Right lobe of liver (tissue), 6 donors: ENCODE measurements at places on chromosomes 2 and 18.

- H3K4me3 ChIP-seq: no peak overlapping the region
- no peak overlapping the region for H3K27ac ChIP-seq
- H3K27me3 ChIP-seq: no peaks in the 10 kb centered on the region
- H3K4me1 ChIP-seq: no peaks in the 10 kb centered on the region
- DNase-seq: no peak
Observed at GRCh38 chr2:23547725-23548124, 162.7 kb downstream of the KLHL29 start.

GRCh38 chr2:129902731-129903585 lies 76.5 kb upstream of the RAB6C start:
- H3K27ac ChIP-seq: no peak overlapping the region
- H3K4me1 ChIP-seq: no peaks in the 10 kb centered on the region
- DNase-seq: no peak
- no peak overlapping the region for H3K4me3 ChIP-seq
- no peaks in the 10 kb centered on the region for H3K36me3 ChIP-seq

DNA sequence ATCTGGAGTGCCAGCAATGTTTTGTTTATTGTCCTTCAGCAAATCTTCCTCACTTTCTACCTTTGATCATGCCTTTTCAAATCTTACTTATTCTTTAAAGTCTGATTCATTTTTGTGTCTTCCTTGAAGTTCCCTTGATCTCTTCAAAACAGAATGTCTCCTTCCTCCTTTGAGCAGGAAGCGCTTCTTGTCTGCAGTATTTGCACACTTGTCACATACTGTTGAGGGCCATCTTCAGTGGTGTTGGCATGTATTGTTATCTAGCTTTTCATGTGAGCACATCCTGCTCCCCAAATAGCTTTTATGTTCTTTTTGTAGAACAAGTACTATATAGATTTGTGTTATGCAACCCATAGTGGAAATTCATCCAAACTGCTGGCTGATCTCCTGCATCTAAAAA lies 5.9 kb upstream of the CERS6 start:
- H3K4me1 ChIP-seq: no peaks in the 10 kb centered on the region
- no peaks in the 10 kb centered on the region for H3K36me3 ChIP-seq
- H3K27me3 ChIP-seq: no peaks in the 10 kb centered on the region
- DNase-seq: no peak
- H3K4me3 ChIP-seq: no peak overlapping the region

GRCh38 chr2:120222186-120223033 lies 790 bp downstream of the TMEM185B start:
- DNase-seq: no peak
- no peaks in the 10 kb centered on the region for H3K27me3 ChIP-seq
- H3K4me1 ChIP-seq: peaks cover 4% of the 10 kb centered on the region
- H3K4me3 ChIP-seq: peak overlapping the region; percentile 67
- peak overlapping the region; percentile 92 for H3K27ac ChIP-seq

- no peaks in the 10 kb centered on the region for H3K36me3 ChIP-seq
- H3K4me3 ChIP-seq: no peak overlapping the region
- H3K27me3 ChIP-seq: no peaks in the 10 kb centered on the region
- no peaks in the 10 kb centered on the region for H3K4me1 ChIP-seq
- H3K27ac ChIP-seq: no peak overlapping the region
- no peak for DNase-seq
Observed at GRCh38 chr2:128358941-128359731, 40.5 kb upstream of the HS6ST1 start.

GRCh38 chr2:46615555-46615954 lies 136.2 kb downstream of the TMEM247 start:
- H3K4me1 ChIP-seq: no peaks in the 10 kb centered on the region
- H3K36me3 ChIP-seq: no peaks in the 10 kb centered on the region
- no peak for DNase-seq
- no peak overlapping the region for H3K27ac ChIP-seq
- H3K27me3 ChIP-seq: no peaks in the 10 kb centered on the region

DNA sequence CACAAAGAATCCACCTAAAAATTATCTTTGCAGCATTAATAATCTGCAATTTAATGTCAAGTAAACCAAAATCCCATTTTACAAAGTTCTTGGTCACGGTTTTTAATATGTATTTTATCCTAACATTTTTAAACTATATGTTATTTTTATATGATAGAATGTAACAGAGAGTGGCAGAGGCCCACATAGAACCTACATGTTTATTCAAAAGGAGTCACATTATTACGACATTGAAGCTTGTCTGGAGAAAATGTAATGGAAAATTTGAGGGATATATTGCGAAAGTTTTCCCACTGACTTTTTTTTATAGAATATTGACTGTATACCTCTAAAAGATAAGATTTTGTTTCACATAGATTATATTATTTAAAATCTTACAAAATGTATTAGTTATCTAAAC lies 89.7 kb upstream of the COL3A1 start:
- DNase-seq: no peak
- no peaks in the 10 kb centered on the region for H3K36me3 ChIP-seq
- H3K4me1 ChIP-seq: no peaks in the 10 kb centered on the region
- no peak overlapping the region for H3K4me3 ChIP-seq
- H3K27me3 ChIP-seq: no peaks in the 10 kb centered on the region

- no peaks in the 10 kb centered on the region for H3K4me1 ChIP-seq
- H3K36me3 ChIP-seq: no peaks in the 10 kb centered on the region
- no peak overlapping the region for H3K27ac ChIP-seq
- H3K27me3 ChIP-seq: no peaks in the 10 kb centered on the region
- no peak overlapping the region for H3K4me3 ChIP-seq
Observed at GRCh38 chr2:142842369-142842768, 35.1 kb upstream of the KYNU start.

DNA sequence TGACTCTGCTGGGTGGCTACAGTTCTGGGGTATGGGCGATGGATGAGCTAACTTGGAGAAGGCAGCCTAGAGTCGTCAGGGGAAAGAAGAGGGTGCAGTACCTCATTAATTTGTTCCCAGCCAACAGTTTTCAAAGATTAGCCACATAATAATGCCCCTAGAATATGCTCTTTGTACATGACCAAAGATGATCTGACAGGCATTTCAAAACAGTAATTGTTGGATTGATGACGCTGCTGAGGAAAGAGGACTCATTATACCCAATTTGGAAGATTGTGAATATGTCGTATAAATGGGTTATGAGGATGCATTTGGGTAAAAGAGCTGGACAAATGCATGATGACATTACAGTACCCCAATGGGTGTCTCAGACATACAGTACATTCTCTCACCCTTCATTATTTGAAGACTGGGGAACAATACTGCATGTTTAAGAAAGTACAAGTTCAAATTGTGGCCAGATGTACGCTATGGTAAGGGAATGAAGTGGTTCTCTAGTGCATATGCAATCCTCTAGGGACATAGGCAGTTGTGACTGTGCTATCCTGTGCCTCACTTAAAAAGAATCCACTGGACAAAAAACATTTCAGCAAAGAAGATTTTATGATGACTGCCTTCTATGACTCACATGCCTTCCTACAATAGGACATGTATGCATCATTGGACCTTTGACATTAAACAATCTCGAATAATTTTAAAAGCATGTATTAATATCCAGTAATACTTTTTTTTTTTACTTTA lies 233.2 kb downstream of the CNTNAP5 start:
- DNase-seq: no peak
- H3K36me3 ChIP-seq: no peaks in the 10 kb centered on the region
- no peaks in the 10 kb centered on the region for H3K27me3 ChIP-seq
- no peak overlapping the region for H3K4me3 ChIP-seq
- H3K4me1 ChIP-seq: no peaks in the 10 kb centered on the region
- H3K27ac ChIP-seq: no peak overlapping the region

DNA sequence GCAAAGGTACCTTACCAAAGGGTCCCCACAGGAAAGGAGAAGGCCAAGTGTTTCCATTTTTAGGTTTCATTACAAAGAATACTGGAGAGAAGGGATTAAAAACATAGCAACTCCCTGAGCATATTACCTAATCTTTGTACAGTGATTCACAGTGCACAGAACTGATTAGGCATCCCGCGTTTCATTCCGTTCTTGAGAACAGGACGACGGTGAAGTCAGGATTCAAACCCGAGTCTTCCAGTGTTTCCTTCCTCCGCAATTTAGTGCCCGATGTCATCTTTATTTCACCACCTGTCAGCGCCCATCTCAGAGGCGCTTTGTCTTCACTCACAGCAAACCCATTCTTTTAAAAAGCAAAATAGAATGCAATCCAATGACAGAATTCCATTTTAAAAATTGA lies 488.5 kb downstream of the EIPR1 start:
- H3K4me1 ChIP-seq: no peaks in the 10 kb centered on the region
- H3K36me3 ChIP-seq: no peaks in the 10 kb centered on the region
- H3K27ac ChIP-seq: no peak overlapping the region
- DNase-seq: no peak
- no peak overlapping the region for H3K4me3 ChIP-seq
- no peaks in the 10 kb centered on the region for H3K27me3 ChIP-seq

DNA sequence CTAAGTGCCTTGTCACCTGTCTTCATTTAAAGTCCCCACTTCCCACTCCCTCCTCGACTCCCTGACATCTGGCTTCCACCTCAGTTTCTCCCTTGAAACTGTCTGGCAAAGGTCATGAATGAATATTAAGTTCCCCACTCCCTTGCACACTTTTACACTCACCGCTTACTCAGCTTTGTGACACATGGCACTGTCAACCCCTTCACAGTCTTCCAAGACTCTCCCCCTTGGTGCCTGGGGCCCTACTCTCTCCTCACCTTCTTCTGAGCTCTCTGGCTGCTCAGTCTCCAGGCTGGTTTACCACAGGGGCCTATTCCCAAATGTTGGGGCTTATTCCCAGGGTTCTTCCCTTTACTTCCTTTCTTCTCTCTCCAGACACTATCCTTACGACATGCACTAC lies 17.9 kb upstream of the PTPN4 start:
- peaks cover 15% of the 10 kb centered on the region for H3K4me1 ChIP-seq
- H3K36me3 ChIP-seq: no peaks in the 10 kb centered on the region
- no peaks in the 10 kb centered on the region for H3K27me3 ChIP-seq
- H3K4me3 ChIP-seq: no peak overlapping the region
- DNase-seq: no peak

GRCh38 chr2:196365145-196365544 lies 193.8 kb upstream of the STK17B start:
- H3K4me1 ChIP-seq: no peaks in the 10 kb centered on the region
- H3K4me3 ChIP-seq: no peak overlapping the region
- H3K36me3 ChIP-seq: no peaks in the 10 kb centered on the region
- no peak for DNase-seq

DNA sequence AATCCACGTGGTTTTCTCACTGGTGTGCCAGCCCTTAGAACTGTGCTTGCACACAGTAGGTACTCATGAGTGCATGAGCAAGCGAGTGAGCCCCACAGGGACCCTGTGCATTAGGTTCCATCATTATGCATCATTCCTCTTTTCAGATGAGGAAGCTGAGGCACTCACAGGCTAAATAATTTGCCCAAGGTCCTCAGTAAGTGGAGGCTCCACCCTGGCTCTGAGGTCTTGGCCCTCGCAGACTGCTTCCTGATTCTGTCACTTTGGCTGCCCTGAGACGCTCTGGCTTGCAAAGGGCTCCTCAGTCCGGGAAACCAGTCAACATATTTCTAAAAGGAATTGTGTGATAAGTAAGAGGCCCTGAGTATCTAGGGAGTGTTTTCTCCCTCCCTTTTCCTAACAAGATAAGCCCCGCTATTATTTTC lies 71.7 kb downstream of the IL1R2 start:
- no peak overlapping the region for H3K4me3 ChIP-seq
- H3K36me3 ChIP-seq: no peaks in the 10 kb centered on the region
- DNase-seq: peak; percentile 56
- H3K4me1 ChIP-seq: no peaks in the 10 kb centered on the region
- peak overlapping the region; percentile 94 for H3K27ac ChIP-seq

DNA sequence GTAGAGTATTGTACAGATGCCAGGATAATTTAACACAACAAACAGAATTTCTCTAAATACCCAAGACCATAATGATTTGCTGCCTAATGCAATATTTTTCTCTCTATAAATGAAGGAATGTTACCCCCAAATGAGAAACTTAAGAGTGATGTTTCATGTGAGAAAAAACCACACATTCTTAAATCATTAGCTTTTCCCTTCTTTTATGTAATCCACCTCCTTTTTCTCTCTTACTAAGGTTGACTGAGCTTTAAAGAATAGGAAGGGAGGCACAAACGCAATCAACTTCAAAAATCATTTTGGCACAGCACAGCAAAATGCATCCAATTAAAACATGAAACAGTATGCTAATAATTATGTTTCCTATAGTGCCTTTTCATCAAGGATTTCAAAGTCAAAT lies 698.1 kb upstream of the CDH2 start:
- no peaks in the 10 kb centered on the region for H3K36me3 ChIP-seq
- no peaks in the 10 kb centered on the region for H3K27me3 ChIP-seq
- no peak for DNase-seq
- H3K4me1 ChIP-seq: no peaks in the 10 kb centered on the region
- no peak overlapping the region for H3K4me3 ChIP-seq

DNA sequence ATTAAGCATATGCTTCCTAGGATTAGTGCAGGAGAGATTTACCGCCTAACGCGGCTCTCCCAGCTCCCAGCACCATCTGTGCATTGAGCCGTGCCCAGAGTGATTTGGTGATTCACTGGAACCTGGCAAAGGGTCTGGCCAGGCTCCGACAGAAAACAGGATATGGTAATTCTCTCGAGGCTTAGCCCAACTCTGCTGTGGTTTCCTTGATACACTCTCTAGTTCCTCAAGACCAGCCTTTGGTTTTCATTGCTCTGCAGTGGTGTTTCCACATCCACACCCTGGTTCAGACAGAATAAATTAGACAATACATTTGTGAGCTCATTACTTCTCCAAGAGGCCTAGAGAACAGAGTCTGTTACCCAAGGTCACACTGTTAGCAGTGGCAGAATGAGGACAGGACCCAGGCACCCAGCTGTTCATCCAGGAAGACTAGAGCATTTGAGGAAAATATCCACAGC lies 23.0 kb upstream of the SMAD2 start:
- no peak for DNase-seq
- H3K36me3 ChIP-seq: no peaks in the 10 kb centered on the region
- no peak overlapping the region for H3K27ac ChIP-seq
- H3K4me3 ChIP-seq: no peak overlapping the region
- H3K27me3 ChIP-seq: no peaks in the 10 kb centered on the region

GRCh38 chr2:229210641-229211040 lies 60.4 kb downstream of the PID1 start:
- no peak overlapping the region for H3K4me3 ChIP-seq
- H3K36me3 ChIP-seq: no peaks in the 10 kb centered on the region
- H3K4me1 ChIP-seq: peaks cover 21% of the 10 kb centered on the region
- no peaks in the 10 kb centered on the region for H3K27me3 ChIP-seq
- H3K27ac ChIP-seq: no peak overlapping the region

- H3K4me1 ChIP-seq: no peaks in the 10 kb centered on the region
- DNase-seq: no peak
- no peak overlapping the region for H3K4me3 ChIP-seq
- no peaks in the 10 kb centered on the region for H3K36me3 ChIP-seq
- H3K27ac ChIP-seq: no peak overlapping the region
Observed at GRCh38 chr18:60331890-60332289, 40.7 kb downstream of the MC4R start.

DNA sequence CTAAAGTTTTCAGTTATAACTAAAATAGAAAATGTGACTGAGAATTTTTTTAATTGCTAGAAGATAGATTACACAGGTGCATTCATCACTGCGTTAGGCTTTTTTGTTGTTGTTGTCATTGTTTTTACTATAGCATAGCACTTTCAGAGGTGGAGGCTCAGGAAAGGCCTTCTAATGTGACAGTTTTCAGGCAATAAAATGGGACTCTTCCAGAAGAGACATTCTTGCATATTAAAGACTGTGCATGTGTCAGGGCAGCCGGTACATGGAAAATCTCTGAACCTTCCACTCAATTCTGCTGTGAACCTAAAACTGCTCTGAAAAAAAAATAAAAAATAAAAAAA lies 175.2 kb downstream of the METTL4 start:
- no peak overlapping the region for H3K27ac ChIP-seq
- H3K4me3 ChIP-seq: no peak overlapping the region
- DNase-seq: no peak
- H3K27me3 ChIP-seq: no peaks in the 10 kb centered on the region
- no peaks in the 10 kb centered on the region for H3K36me3 ChIP-seq
- H3K4me1 ChIP-seq: no peaks in the 10 kb centered on the region
